ENCODE measurements at places on chromosomes 3 and 15.
A peak's percentile ranks its signal among the peaks of the same experiment; 100 is the strongest.

- DNase-seq, result peak; percentile 49
Observed at GRCh38 chr15:31077941-31078340, 23.6 kb downstream of the TRPM1 start.

DNA sequence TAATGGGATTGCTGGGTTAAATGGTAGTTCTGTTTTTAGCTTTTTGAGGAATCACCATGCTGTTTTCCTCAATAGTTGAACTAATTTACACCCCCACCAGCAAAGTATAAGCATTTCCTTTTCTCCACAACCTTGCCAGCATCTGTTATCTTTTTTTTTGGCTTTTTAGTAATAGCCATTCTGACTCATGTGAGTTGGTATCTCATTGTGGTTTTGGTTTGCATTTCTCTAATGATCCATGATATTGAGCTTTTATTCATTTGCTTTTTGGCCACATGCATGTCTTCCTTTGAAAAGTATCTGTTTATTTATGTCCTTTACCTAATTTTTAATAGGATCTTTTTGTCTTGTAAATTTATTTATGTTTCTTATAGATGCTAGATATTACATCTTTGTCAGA, 288.2 kb downstream of the EPHA6 start:
- no peak for DNase-seq

DNA sequence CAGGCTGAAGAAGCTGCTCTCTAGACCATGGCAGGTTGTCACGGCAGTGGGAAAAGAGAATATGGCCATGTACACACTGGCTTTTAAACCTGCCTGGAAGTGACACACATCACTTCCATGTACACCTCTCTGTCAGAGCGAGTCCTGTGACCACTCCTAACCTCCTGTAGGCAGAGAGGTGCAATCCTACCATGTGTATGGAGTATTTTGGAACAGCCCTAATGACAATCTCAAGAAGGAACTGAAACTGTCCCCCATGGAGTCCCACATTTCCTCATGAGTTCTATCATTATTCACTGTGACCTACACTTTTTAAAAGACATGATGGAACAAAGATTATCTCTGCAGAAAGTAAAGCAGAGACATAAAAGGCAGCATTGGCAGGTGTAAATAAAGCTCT, 153.4 kb upstream of the PFN2 start:
- no peak for DNase-seq

DNA sequence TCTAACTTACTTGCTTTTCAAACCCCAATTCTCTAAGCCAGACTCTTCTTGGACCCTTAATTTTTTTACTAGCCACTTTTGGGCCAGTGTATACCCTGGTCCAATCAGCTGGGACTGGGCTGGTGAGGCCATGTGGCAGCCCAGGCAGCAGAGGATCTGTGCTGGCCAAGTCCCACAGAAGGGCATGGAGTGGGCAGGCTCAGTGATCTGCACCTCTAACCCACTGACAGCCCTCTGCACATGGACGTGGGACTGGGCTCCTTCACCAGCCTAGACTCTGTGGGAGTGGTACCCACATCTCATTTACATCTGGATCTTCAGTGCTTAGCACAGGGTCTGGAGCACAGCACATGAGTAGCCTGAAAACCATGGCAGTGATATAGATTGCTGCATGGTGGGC, 56.1 kb upstream of the PRR23C start:
- no peak for DNase-seq

DNA sequence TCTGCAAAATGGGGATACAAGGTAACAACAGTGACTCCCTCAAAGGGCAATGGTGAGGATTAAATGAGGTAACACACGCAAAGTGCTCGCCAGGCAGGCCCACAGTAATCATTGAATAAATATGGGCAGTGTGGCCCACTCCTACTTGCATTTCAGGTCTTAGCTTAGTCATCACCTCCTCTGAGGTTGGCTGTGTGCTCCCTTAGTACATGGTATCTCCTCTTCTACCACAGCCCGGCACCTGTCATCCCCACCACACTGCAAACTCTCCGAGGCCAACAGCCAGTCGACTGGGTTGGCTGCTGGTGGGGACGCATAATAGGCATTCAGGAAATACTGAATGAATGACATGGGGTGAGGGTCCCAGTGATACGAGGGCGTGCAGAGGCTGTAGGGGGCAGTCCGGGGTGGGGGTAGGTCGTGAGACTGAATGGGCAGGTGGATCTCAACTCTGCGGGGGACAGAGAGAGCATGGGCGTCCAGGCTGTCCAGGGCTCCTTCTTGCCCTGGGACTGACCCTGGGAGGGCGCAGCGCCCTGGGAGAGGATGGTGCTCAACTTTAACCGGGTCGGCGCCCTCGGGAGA, 375 bp upstream of the MYZAP start:
- DNase-seq, result no peak

DNA sequence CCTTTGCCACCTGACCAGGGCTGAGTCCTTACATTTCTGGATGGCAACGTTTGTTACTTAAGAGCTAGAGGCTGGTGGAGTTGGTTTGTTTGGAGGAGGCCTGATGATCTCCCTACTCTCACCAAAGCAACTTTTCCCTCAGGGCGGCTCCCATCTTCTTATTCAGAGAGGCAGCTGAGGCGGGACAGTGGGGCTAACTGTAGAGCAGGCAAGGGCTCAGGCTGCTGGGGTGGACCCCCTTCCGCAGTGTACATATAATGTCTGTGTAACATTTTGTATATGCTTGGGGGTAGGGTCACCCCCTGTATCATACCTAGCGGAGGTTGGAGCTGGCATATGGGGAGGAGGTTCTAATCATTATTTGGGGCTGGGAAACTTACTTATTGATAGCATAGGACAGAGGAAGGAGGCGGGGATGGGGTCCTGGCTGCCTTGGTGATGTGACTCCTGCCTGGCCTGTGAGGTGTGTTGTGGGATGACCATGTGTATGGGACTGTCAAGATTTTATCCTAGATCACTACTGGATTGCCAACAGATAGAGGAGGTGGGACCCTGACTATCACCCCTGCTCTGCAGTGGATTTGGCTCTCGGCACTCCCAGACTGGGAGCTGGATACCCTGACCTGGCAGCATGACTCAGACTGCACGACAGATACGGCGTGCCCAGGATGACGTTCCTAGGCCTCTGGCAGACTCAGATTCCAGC, 52.5 kb upstream of the UBE2Q2 start:
- DNase-seq, result no peak

DNA sequence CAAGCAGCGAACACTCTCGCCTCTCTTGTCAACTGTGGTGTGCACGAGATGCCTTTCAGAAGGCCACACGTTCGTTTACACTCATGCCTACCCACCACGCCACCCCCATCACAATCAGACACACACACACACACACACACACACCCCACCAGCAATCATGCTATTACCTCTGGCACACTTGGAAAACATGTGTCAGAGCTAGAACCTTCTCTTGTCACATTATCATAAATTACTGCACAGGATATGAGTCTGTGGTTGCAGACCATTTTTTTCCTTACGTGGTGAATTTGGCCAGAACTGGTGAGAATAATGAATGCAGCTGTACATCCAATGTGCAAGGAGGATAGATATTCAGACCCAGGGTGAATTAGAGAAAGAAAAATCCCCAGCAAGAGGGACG, 52.4 kb downstream of the TRIM69 start:
- DNase-seq, result no peak

- DNase-seq, result no peak
Observed at GRCh38 chr15:73345658-73346057, 23.1 kb downstream of the HCN4 start.

DNA sequence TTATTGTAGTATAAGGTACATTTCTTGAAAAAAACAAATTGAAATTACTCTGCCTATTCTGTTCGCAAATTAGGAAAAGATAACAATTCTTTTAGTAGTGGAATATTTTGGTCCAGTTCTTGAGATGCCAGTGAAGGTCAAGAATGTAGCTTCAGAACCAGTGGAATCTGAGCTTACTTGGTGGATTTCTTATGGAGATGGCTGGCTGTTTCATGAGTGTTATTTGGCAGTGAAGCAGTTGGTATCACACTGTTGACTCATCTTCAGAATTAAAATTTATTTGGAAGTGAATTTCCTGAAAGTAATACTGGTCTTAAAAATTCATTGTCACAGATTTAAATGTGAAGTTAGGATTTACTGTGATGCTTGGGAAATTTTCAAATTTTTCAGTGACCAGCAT, 19.1 kb downstream of the RNF13 start:
- DNase-seq, result no peak

DNA sequence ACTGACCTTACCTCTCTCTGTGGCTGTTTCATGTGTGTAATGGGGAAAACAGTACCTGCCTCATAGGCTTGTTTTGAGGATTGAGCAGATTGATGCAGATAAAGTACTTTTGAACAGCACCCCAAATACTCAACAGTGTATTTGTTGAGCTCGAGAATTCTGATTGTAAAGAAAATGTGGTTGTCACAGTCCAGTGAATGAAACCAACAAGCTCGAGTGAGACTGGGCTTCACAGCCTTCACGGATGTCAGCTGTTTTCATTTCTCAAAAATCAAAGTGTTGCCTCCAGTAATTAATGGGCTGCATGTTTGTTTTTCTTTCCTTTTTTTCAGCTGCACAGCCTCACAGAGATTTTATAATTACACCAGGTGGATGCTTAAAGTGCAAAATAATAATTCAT, 43.7 kb downstream of the PARP15 start:
- no peak for DNase-seq

GRCh38 chr3:13588993-13589392, 40.1 kb downstream of the FBLN2 start:
- DNase-seq, result no peak

GRCh38 chr3:12944413-12944812, 103.0 kb upstream of the RPL32 start:
- DNase-seq, result no peak

- no peak for DNase-seq
Observed at GRCh38 chr3:155007729-155008128, 72.4 kb upstream of the MME start.

DNA sequence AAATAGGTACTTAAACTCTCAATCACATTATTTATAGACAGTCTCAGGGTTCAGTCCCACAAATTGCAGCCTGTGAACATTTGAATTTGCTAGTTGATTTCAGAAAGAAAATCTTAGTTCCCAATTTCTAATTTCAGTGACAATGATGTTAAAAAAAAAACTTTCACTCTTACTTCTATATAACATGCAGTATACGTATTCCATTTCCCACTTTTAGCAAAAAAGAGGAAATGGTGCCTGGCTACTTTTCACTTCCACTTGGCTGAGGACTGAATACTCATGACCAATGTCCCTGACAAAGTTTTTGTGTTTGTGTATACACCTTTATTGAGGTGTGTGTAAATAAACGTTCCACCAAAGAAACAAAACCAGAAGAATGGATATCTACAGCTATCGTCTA, 32.1 kb upstream of the XCR1 start:
- DNase-seq, result peak; percentile 92

GRCh38 chr3:15160662-15161061, 45.4 kb upstream of the CAPN7 start:
- no peak for DNase-seq

GRCh38 chr15:74373056-74373650, 5.7 kb upstream of the CYP11A1 start:
- DNase-seq, result no peak

DNA sequence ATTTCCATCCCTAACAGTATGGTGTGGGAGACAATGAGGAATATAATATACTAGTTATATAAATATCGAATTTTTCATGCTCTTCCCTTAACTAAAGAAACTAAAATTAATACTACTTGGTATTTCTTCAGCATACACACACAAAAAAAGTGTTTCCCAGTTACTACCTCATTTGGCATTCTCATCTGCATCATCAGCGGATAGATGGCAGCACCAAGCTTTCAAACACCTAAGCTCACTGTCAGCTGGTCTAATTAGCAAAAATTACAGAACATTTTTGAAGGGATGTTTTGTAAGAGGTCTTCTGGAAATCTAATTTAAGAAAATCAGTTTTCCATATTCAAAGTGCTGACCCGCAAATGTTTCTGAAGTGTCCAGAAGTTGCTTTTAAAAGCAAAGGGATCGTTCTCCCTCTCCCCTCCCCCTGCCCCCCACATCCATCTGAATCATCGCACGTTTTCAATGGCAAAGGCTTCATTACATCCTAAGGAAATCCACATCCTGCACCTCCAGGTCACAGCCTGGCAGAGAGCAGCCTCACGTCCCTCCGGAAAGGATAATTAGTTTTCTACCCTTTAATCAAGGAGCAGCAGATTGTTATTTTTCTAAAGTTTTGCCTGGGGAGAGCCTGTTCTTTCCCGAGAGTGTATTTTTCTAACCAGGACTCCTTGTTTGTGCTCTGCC, 86.1 kb upstream of the SPATA12 start:
- DNase-seq, result no peak

GRCh38 chr3:12487786-12488185, 3.5 kb downstream of the TSEN2 start:
- peak; percentile 41 for DNase-seq

DNA sequence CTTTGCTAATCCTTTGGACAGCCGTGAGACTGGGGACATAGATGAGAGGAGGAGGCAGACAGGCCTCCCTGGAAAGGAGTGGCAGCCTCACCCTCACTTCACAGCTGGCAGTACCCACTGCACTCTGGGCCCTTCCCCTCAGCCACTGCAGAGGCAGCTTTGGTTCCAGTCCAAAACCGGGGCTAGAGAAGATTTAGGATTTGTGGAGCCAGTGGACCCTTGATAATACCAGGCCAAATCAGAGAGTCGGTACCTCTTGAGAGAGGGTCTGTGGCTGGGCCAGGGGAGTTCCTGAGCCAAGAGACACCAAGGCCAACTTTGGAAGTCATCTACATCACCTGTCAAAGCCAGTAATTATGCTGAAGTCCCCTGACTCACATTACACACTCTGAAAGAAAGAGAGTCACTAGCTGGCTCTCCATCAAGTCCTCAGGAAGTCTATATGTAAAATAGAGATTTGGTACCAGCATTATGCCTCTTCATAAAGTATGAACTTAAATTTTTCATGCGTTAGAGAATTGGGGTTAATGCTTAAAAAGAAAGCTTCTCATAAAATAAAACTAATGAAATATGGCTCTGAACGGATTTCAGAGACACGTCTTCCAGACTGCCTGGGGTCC, 244.1 kb upstream of the SEMA6D start:
- no peak for DNase-seq

DNA sequence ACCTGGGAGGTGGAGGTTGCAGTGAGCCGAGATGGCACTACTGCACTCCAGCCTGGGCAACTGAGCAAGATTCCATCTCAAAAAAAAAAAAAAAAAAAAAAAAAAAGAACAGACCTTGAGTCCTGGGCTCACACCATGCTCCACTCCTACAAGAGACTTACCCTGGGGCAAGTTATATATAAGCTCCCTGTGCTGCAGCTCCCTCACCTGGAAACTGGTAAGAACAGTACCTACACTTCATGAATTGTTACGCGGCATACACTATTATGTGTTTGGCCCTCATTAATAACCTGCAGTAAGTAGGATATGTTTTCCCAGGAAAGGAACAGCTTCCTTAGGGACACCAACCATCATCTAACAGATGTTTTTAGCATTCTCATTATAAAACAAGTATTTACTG, 119.6 kb downstream of the FMN1 start:
- DNase-seq, result no peak

- no peak for DNase-seq
Observed at GRCh38 chr3:53231532-53232511, 24.0 kb downstream of the TKT start.

Data from suppressor macrophage treated with lipopolysaccharide for 1 hour (primary cell).